CD4-positive, alpha-beta T cell treated with Interleukin-4 for 4 hours (primary cell): ENCODE measurements at places on chromosomes 1 and 21.
A peak's percentile ranks its signal among the peaks of the same experiment; 100 is the strongest.

- no peak for DNase-seq
Measured at GRCh38 chr1:78687914-78688313, 38.3 kb downstream of the IFI44 start.

DNA sequence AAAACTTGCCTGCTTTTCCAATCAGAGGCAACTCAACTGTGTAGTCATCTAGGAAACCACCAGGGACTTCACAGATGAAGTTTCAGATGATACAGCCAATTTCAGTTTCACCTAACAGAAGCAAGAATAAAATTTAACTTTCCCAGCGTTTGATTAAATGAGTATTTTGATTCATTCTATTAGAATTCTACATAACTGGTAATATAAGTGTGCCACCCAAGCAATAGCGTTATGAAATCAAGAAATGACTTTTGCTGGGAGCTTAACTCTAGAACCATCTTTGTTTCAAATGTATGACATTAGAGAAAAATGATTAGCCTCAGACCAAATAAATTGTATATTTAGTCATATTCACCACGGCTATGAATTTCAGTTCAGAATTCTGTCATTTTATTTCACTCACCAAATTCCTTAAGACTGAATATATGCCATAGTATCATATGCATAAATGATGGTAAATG, 239.3 kb downstream of the NRIP1 start:
- no peak for DNase-seq

DNA sequence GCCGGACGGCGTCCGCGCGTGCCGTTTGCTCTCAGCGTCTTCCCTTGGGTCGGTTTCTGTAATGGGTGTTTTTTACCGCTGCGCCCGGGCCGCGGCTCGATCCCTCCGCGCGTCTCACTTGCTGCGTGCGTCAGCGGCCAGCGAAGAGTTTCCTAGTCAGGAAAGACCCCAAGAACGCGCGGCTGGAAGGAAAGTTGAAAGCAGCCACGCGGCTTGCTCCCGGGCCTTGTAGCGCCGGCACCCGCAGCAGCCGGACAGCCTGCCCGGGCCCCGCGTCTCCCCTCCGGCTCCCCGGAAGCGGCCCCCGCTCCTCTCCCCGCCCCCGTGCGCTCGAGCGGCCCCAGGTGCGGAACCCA, 159.8 kb downstream of the RUNX1 start:
- DNase-seq = peak; percentile 42

- DNase-seq = no peak
Measured at GRCh38 chr21:25995278-25995677, 175.3 kb downstream of the APP start.

DNA sequence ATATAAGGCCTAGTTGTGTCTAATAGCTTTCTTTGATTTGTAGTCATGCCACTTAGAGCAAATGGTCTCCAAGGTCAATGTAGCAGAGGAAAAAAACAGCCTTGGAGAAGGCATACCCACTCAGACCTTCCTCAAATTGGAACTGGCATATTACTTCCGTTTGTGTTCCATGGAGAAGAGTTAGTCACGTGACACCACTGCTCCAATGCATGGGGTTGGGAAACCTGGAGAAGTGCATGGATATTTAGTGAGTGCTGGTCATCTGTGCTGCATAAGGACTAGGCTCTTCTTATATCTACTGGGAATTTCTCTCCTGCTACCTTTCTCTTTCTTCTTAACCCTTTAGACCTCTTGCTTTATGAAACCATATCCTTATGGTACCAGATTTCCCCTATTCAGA, 167.8 kb downstream of the BACH1 start:
- DNase-seq = no peak

GRCh38 chr1:43324810-43325209, 12.8 kb upstream of the MPL start:
- no peak for DNase-seq

GRCh38 chr1:92306020-92306419, 7.2 kb downstream of the RPAP2 start:
- no peak for DNase-seq

- no peak for DNase-seq
Measured at GRCh38 chr21:39561140-39561539, 51.6 kb upstream of the B3GALT5 start.

DNA sequence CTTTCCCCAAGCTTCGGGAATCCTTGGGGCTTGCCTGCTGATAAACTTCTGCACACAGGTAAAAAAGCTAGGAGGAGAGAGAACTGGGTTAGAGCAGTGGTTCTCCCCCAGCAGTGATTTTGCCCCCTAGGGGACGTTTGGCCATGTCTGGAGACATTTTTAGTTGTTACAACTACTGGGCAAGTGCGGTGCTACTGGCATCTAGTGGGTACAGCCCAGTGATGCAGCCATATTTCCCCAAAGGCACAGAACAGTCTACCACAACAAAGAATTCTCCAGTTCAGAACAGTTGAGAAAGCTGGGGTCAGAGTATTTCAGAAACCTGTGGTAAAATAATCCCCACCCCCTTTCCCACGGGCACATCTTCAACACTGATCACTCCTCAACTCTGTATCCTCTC, 41.3 kb downstream of the LRRC71 start:
- peak; percentile 27 for DNase-seq

DNA sequence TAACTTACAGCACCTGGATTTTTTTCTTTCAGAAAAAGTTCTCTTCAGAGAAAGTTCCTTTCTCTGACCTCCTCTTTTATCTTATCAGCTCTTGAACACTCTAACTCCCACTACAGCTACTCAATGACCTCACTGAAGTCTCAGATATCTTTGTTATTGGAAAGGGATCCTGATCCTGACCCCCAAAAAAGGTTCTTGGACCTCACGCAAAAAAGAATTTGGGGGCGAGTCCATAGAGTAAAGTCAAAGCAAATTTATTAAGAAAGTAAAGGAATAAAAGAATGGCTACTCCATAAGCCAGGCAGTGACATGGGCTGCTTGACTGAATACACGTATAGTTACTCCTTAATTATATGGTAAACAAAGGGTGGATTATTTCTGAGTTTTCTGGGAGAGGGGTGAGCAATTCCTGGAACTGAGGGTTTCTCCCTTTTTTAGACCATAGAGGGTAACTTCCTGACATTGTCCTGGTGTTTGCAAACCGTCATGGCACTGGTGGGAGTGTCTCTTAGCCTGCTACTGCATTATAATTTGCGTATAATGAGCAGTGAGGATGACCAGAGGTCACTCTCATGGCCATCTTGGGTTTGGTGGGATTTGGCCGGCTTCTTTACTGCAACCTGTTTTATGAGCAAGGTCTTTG, 44.2 kb downstream of the WDR64 start:
- DNase-seq = no peak

DNA sequence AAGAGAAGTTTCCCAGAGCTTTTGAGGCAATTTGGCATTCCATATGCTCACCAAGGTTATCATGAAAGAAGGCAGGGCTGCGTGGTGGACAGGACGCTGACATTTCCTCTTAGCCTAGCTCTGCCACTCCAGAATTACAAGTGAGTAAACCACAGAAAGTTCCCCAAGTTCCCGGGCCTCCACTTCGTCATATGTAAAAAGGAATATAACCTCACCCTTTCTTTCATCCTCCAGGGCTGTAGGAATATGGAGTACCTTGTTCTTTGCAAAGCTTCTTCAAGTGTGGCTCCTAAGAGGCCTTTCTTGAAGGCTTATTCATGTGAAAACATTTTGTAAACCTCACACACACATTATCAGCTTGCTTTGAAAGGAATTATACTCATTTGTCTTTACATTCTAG, 210.2 kb downstream of the GREM2 start:
- DNase-seq = no peak

DNA sequence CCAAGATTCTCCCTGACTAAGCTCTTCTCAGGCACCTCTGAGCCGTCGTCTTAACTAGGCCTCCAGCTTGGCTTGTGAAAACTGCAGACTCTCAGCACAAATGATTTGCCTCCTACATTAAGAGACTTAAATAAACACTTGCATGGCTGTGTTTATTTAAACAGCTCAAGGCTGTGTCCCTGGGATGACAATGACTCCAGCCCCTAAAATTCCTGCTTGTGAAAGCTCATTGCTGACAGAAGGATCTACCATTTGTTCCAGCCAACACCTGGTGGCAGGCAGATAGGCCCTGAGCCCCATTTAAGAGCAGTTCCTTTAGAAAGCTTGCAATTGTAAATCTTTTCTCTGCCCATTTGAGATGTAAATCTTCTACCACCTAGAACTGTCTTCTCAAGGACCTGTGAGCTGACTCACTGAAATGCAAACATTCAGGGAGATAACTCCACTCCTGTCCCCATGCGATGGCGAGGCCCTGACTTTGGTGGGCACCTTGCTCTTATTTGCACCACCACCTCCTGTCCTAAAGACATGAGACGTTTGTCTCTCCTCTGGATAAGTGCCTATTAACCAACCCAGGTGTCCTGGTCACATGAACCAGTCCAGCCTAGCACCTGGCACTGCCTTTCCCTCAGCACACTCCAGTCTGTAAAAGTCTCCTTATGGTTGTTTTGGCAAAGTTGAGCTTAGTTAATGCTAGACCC, 15.1 kb upstream of the PCP4 start:
- DNase-seq = no peak

- DNase-seq = no peak
Measured at GRCh38 chr1:50493710-50494109, 70.5 kb upstream of the DMRTA2 start.

DNA sequence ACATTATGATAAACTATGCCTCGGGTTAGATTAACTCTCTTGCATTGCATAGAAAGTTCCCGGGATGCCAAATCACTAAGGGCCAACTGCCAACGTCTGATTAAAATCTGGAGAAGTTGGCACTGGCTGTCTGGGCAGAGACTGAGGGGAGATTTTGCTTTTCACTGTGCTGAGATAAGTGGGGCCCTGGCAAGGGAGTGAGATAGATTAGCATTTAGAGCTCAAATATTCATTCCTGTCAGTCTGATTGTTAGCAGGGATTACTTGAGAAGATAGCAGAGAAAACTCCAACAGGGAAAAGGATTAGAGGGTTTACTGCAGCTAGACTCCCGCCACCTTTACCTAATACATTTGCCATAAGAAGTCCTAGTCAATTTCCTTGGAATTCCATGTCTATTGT, 714.1 kb upstream of the CHRM3 start:
- no peak for DNase-seq

GRCh38 chr1:219670426-219671149, 57.7 kb upstream of the ZC3H11B start:
- no peak for DNase-seq

- DNase-seq = no peak
Measured at GRCh38 chr1:227897704-227898438, 49.9 kb downstream of the WNT9A start.

DNA sequence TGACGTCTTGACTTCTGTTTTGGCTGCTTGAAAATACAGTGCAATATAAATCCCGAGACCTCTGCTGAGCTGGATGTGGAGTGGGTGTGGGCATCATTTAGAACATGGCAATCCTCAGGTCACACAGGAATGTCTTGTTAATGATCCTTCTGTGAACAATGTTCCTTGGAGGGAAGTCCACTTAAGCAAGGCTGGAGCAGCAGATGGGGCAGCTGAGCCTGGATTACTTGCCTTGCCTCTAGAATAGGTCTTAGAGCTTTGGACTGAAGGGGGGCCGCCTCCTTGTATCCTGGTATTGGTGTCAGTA, 926 bp upstream of the SCMH1 start:
- DNase-seq = no peak

DNA sequence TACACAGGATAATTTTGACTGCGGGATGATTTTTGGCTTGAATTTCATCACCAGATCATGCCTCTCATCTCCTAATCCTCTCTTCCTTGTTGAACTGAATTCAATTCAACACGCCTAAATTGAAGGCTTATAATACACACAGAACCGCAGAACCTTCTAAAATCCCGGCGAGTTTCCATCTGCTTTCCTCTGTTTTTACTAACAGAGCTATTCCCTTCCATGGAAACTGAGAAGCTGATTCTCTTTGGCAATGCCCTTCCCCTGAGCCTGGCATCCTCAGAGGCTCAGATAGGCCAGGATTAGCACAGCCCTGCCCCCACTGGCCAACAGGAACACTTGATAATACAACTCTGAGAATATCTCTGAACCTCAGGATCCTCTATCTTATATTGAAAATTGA, 130.2 kb downstream of the CAPN8 start:
- DNase-seq = no peak

- no peak for DNase-seq
Measured at GRCh38 chr1:232393010-232393409, 236.9 kb downstream of the SIPA1L2 start.

DNA sequence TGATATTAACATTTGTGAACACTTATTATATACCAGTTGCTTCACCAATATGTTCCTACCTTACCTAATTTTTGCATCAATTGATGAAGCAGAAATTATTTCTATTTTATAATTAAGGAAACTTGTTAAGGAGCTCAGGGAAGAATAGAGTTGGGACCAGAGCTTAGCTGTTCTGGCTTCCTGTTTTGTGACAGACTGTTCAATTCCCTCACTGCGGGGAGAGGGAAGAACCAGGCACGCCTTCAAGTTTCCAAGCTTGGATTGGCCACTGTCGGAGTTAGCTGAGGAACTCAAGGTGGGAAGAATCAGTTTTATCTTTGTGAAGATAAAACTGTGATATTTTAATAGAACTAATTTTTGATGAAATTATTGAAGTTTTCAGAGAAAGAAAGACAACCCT, 142.3 kb upstream of the LMO4 start:
- no peak for DNase-seq

- DNase-seq = peak; percentile 8
Measured at GRCh38 chr1:206967096-206967849, 3.0 kb downstream of the FCAMR start.

GRCh38 chr1:115311474-115311989, 26.5 kb downstream of the NGF start:
- DNase-seq = no peak

- DNase-seq = no peak
Measured at GRCh38 chr1:99672530-99673213, 26.8 kb downstream of the PALMD start.
